ENCODE measurements at places on chromosomes 4 and X.

DNA sequence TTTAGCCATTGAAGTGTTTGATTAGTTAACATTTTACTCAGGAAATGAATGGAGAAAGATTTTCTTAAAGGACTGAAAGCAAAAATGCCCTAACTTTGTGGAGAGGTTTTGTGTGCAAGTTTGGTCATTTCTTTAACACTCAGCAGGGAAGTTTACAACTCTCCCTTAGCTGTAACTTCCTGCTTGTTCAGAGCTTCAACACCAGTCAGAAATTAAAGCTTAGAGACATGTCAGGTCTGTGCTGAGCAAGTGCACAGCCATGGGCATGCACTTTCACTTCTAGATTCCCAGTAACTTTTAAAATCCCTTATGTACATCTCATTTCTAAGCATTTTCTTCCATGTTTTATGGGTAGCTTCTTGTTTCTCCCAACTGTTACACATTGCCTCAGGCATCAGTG, 326.0 kb downstream of the ACTRT1 start:
- no peak for DNase-seq

DNA sequence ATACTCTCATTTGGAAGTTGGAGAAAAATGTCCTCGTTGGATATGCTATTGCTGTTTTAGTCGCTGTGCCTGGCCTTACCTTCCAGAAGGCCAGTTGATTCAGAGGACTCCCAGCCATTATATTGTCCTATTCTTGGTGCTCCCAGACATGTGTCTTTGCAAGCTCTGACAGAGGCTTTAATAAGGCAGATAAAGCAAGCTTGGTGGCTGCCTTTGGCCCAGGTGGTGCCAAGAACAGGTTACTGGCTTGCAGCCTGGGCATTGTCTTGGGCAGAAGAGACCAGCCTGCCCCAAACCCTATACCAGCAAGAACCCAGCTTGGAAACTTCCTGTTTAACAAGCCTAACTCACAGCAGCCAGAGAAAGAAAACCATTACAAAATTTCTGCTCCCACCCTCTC, 16.9 kb downstream of the RAI2 start:
- DNase-seq: no peak

DNA sequence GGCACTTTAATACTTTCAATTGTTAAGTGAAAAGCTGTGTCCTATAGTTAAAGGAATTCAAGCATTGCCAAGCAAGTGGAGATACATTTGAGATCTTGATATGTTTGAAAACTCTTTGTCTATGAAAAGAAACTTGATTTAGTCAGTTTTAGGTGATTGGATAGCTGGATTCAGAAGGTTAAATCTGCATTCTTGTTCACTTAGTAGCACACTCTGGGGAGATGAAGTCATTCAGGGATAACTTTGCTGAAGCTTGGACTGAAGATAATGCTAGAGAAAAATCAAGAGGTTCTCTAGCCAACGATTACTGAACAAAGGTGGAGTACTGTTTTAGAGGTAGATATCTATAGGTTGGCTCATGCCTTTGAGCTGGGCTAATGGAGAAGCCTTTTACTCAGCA, 90.6 kb downstream of the DCAF8L2 start:
- no peak for DNase-seq

DNA sequence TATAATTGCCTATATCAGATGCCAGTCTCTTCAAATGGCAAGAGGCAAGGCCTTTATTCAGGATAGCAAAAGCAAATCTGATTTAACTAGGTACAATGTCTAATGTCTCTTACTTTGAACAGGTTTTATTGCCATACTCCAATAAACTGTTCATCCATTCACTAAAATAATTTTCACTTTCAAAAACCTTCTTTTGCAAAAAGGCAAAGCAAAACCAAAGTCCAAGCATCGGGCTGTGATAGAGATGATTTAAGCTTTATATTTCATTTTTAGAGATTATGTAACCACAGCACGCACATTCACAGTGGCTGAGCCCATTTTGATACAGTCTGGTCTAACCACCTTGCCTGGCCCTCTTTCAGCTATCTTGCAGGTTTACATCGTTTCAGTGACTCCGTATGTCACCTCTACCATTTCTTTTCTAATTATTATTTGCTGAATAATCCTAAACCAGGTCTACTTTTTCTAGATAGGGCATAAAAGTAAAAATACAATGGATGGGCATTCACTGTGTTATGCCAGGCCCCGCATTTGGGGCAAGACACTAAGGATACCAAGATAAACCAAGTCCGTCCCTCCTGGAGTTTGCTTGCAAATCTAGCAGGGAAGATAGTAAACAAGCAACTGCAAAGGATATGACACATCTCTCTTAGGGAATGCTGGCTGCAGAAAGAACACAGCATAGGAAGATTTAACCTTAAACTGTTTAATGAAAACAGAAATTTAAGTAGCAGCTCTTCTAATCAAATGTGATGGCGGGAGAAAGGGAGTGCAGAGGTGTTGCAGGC, 1.8 kb downstream of the CASP3 start:
- DNase-seq: no peak

DNA sequence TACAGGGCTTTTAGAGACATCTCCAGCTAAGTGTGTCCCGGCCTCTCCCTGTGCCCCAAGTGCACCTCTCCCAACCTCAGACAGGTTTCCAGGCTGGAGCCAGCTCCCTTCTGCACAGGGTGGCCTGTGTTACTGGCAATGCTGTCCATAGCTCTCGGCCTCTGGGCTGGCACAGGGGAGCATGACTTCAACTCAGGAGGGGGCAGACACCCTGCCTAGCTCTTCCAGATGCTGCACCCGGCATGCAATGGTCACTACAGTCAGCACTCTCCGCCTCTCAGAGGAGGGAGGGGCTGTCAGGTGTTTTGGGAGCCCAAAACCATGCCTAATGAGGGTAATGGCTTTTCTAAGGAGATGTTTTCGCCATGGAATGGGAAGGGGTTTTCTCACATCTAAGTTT, 2.4 kb upstream of the IRAK1 start:
- DNase-seq: no peak

- DNase-seq: no peak
Observed at GRCh38 chr4:139558235-139559088, 2.4 kb upstream of the SETD7 start.

DNA sequence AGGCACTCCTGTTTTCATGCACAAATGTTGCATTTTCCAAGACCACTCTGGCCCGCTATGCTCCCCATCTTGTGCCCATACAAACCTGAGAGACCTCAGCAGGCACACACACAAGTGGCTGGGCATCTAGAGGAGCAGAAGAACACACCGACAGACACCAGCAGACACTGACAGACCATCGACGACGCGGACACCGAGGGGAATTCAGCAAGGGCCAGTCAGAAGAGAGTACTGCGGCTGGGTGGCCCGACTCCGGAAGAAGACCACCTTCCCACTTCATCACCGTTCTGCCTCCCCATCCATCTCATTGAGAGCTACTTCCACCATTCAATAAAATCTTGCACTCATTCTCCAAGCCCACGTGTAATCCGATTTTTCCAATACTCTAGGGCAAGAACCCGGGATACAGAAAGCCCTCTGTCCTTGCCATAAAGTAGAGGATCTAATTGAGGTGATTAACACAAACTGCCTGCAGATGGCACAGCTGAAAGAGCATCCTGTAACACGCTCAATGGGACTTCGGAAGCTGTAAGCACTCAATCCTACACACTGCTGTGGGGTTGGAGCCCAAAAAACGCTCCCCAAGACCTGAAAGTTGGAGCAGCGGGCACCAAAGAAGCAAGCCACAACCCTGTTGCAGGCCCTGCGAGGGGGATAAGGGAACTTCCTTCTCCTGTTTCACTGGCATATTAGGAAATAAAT, 780.9 kb downstream of the ARAP2 start:
- no peak for DNase-seq

GRCh38 chr4:66372706-66373105, 702.4 kb upstream of the EPHA5 start:
- no peak for DNase-seq

- DNase-seq: no peak
Observed at GRCh38 chrX:153547195-153547594, 29.8 kb downstream of the ATP2B3 start.

Measured in stimulated activated CD8-positive, alpha-beta memory T cell treated with anti-CD3 and anti-CD28 coated beads, Interleukin-4, amount 100 ng/mL, for 1 hour (primary cell).